ENCODE measurements at places on chromosomes 16 and 17.
A peak's percentile ranks its signal among the peaks of the same experiment; 100 is the strongest.

GRCh38 chr16:3819175-3819527 is 61.4 kb downstream of the CREBBP start:
- DNase-seq = no peak

- no peak for DNase-seq
Observed at GRCh38 chr17:72967977-72968585, 124.4 kb downstream of the SLC39A11 start.

- DNase-seq = no peak
Observed at GRCh38 chr17:65809366-65809765, 247.9 kb upstream of the AXIN2 start.

DNA sequence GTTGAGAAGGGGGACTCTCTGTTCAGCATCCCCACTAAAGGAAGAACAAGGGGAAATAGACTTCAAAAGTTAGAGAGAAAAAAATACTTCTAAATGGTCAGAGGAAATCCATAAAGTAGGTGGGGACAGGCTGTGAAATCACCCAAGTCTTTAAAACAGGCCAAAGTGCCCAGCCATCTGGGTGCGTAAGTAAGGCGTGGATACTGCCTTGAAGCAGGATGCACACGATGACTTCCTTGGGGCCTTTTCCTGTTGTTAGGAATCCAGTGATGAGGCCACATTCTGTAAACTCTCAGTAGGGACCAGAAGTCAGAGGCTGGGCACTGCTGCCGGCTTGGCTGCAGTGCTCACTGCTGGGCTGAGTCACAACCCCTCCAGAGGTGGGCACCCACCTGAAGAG is 9.2 kb downstream of the AXIN2 start:
- DNase-seq = no peak

- DNase-seq = peak; percentile 21
Observed at GRCh38 chr17:78010759-78011158, 52.3 kb downstream of the TNRC6C start.

- no peak for DNase-seq
Observed at GRCh38 chr17:45308840-45309239, 8.0 kb downstream of the MAP3K14 start.

GRCh38 chr17:11644265-11645212 is 46.3 kb downstream of the DNAH9 start:
- DNase-seq = peak; percentile 71

DNA sequence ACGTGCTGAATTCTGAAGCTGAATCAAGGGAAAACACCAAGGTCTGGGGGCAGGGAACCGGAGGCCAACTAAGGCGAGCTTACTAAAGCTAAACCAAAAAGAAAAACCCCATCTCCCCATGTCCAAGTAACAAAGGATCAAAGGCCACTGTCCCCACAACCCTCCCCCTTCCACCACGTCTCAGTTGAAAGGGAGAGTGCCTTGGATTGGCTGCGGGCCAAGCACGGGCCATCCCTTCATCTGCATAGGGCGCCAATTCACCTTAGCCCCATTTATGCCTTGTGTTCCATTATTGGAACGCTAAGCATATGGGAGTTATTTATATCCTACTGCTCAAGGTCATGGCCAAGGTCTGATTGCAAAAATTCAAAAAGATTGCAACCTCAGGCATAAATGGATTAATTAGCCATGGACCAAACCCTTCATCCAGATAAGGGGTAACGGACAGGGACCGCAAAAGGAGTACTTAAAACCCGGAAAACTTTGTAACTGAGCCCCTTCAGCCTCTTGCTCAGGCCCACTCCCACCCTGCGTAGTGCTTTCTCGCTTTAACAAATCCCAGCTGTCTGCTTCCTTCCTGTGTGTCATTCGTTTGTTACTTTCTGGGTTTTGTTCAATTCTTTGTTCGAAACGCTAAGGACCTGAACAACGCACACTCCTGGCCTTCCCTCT is 740 bp upstream of the ATP6V0D1 start:
- DNase-seq = peak; percentile 33

GRCh38 chr17:44007346-44008204 is 3.2 kb downstream of the NAGS start:
- DNase-seq = peak; percentile 57

DNA sequence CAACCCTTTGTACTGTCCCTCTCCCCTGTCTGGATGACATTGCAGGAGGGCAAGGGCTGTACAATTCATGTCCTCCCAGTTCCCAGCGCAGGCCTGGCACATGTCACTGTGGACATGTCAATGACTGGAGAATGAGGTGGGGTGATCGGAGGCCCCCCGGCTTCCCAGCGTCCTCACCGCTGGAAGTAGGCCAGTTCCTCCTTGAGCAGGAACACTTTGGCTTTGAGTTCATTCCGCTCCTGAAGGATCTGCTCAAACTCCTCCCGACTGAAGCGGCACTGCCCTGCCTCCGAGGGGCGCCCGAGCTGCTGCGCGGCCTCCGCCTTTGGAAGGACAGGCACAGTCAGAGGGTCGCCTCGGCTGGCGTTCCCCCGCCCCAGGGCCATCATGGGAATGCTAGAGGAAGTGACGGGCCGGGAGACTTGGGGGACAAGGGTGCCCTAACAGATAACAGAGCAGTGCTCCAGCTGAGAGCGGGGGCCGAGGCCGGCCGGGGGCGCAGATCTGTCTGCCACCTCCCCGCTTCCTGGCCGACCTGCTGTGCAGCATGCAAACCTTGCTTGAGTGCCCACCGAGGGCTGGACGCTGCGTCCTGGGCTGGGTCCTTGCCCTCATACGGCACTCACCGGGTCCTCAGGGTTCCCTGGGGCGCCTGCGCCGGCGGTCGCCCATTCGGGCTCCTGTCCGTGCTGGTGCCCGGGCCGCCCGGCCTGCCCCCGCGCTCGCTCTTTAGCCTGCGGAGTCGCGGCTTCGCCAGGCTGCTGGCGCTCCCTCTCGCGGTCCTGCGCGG is 1.3 kb downstream of the RILP start:
- peak; percentile 40 for DNase-seq

- DNase-seq = no peak
Observed at GRCh38 chr16:77299395-77299794, 100.2 kb downstream of the SYCE1L start.

- no peak for DNase-seq
Observed at GRCh38 chr17:77429369-77429968, 288.7 kb downstream of the SEC14L1 start.

DNA sequence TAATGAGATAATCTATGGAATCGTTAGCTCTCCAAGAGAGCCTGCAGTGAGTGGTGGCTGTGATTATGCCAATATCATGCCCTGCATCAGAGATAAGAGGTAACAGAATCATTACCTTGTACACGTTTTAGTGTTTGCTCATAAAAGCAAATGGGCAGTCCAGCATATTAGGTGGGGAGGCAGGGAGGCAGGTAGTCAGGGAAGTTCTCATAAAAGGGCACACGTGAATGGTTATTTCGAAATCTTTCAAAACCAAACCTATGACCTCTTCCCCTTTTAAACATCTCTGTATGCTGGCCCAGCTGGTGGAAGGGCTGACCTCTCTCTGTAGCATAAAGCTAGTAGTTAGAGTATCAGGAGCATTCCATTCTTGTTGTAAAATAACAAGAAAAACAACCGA is 51.7 kb downstream of the VAT1L start:
- no peak for DNase-seq

GRCh38 chr17:19013226-19013625 is 8.7 kb upstream of the FAM83G start:
- DNase-seq = no peak

DNA sequence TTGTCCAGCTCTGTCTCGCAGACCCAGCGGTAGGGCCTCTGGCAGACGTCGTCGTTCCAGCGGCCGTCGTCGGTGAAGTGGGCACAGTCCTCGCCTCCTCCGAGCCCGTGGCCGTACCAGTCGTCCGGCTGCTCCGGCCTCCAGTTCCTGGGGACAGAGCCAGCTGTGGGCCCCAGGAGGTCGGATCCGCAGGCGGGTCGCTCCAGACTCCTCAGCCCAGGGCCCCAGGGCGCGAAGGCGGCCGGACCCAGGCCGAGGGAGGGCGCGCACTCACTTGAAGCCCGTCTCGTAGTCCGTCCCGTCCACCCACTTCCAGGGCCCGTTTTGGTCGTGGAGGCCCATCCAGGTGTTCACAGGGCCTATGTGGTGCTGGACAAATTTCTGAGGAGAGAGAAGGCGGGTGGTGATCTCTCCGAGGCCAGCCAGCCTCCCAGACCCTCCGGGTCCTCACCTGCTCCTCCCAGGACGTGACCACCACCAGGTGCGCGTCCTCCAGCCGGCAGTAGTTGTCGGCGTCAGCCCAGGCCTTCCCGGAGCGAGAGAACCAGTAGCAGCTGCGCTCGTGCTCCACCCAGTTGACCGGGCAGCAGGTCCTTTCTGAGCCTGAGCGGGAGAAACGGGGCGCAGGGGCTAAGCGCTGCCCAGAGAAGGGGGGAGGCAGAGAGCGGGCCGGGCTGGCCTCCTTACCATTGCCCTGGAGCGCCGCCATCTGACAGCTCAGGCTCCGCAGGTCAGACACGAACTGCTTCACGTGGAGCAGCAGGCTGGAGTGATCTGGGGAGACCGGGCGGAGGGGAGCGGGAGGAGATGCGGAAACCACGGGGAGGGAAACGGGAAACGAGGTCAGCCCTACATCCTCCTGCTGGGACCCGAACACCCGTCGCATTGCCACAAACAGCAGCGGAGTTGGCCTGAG is 5.2 kb downstream of the ASGR1 start:
- peak; percentile 66 for DNase-seq

DNA sequence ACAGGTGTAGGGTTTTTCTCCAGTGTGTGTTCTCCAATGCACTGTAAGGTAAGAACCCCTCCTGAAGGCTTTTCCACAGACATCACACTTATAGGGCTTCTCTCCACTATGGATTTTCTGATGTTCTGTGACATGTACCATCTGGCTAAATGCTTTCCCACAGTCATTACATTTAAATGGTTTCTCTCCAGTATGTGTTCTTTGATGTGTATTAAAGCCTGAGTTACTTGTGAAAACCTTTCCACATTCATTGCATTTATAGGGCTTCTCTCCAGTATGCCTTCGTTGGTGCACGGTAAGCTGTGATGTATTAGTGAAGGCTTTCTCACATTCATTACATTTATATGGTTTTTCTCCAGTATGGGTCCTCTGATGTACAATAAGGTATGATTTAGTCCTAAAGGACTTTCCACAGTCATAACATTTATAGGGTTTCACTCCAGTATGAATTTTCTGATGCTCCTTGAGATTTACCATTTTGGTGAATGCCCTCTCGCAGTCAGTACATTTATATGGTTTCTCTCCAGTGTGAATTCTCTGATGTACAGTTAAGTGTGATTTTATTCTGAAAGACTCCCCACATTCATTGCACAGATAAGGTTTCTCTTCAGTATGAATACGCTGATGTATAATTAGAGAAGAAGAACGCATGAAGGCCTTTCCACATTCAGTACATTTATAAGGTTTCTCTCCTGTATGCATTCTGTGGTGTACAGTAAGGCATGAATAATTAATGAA is 30.9 kb downstream of the ZNF624 start:
- DNase-seq = no peak

GRCh38 chr17:61209525-61209924 is 190.1 kb upstream of the TBX2 start:
- no peak for DNase-seq
